ENCODE measurements at places on chromosomes 13 and 19. TPM values are rescaled to one million over a fixed set of nuclear protein-coding genes. Genes with fewer than 3 reads are reported as not detected.

DNA sequence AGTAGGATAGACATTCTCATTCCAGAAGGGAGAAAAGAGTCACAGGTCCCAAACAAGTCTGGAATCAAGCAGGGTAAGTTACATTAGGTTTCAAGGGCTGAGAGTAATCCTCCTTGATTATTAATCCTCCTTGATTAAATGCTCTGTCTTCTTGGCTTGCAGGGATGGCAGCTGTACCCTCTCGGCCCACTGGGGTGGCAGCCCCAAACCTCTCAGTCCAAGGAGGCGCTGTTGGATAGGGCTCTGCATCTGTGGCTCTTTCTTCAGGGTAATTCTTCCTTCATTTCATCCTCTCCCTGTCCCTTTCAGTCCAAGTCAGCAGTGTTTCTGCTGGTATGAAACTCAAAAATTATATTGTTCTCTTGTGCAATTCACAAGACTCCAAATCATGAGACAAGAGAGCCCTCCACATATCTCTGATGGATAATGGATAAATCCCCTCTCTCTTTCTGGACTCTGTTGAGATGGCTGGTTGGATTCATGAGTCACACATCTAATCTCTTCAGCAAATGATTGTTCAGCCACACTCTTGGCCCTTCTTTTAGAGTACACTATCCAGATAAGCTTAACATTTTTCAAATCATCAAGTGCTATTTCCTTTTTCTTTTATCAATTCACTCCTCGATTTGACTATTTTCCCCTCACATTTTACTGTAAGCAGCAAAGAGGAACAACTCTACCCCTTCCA is 323.7 kb upstream of the HTR2A start:
- no peak overlapping the region for H3K4me3 ChIP-seq
- H3K4me1 ChIP-seq = no peaks in the 10 kb centered on the region
- H3K27ac ChIP-seq = no peak overlapping the region
- no peaks in the 10 kb centered on the region for H3K27me3 ChIP-seq
- no peak for DNase-seq
- no peaks in the 10 kb centered on the region for H3K36me3 ChIP-seq

GRCh38 chr19:48121909-48122371 is 11.3 kb upstream of the PLA2G4C start:
- H3K4me3 ChIP-seq = no peak overlapping the region
- no peak for DNase-seq
- peak overlapping the region; percentile 33 for H3K27ac ChIP-seq
- no peaks in the 10 kb centered on the region for H3K4me1 ChIP-seq
- H3K36me3 ChIP-seq = no peaks in the 10 kb centered on the region

DNA sequence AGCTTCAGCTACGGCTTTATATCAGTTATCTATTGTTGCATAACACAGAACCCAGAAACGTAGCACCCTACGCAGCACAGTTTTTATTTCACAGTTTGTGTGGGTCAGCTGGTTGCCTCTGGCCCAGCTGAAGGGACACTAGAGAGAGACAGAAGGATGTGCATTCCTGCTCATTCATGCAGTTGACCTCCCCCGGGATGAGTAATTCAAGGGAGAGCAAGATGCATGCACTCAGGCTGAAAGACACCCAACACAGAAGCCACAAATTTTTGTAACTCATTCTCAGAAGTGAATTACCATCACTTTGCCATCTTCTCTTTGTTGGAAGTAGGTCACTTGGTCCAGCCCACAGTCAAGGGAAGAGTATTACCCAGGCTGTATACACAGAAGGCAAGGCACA is 89.5 kb downstream of the EFNB2 start:
- no peaks in the 10 kb centered on the region for H3K27me3 ChIP-seq
- peak; percentile 86 for DNase-seq
- no peak overlapping the region for H3K27ac ChIP-seq
- H3K4me1 ChIP-seq = no peaks in the 10 kb centered on the region
- no peaks in the 10 kb centered on the region for H3K36me3 ChIP-seq

DNA sequence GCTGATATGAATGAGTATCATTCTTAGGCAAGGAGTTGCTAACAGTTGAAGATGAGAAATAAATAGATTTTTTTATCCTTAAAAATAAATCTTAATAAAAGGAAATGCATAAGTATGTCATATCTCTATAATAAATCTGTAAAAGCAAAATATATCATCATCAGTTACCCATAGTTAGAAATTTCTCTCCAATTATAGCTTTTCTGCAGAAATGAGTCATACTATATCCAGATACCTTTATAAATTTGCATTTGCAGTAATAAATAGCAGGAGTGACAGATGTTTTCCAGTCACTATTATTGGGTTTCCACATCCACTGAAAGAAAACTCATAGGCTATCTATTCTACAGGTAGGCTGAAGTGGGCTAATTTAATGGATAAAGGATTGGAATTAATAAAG is 829.8 kb downstream of the PCDH9 start:
- no peaks in the 10 kb centered on the region for H3K27me3 ChIP-seq
- H3K4me1 ChIP-seq = no peaks in the 10 kb centered on the region
- no peaks in the 10 kb centered on the region for H3K36me3 ChIP-seq
- no peak overlapping the region for H3K4me3 ChIP-seq
- no peak overlapping the region for H3K27ac ChIP-seq

DNA sequence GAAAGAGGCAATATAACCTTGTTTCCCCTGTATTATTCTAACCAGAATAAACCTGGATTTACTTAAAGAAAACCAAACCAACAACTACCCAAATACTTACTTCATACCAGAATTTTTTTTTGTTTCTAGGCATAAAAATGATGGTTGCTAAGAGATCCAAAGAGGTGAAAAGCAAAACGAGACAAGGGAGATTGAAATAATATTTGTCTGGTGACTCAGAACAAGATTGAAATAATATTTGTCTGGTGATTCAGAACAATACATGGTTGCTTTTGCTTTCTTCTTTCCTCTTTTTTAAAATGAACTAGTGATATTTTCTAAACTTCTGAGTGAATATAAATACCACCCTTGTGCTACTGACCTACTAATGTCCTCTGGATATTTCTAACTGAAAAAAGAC is 592.9 kb downstream of the KCTD12 start:
- no peak overlapping the region for H3K4me3 ChIP-seq

GRCh38 chr13:103386341-103386740 is 320.1 kb upstream of the SLC10A2 start:
- no peaks in the 10 kb centered on the region for H3K27me3 ChIP-seq
- H3K4me3 ChIP-seq = no peak overlapping the region
- H3K27ac ChIP-seq = no peak overlapping the region
- H3K4me1 ChIP-seq = no peaks in the 10 kb centered on the region

DNA sequence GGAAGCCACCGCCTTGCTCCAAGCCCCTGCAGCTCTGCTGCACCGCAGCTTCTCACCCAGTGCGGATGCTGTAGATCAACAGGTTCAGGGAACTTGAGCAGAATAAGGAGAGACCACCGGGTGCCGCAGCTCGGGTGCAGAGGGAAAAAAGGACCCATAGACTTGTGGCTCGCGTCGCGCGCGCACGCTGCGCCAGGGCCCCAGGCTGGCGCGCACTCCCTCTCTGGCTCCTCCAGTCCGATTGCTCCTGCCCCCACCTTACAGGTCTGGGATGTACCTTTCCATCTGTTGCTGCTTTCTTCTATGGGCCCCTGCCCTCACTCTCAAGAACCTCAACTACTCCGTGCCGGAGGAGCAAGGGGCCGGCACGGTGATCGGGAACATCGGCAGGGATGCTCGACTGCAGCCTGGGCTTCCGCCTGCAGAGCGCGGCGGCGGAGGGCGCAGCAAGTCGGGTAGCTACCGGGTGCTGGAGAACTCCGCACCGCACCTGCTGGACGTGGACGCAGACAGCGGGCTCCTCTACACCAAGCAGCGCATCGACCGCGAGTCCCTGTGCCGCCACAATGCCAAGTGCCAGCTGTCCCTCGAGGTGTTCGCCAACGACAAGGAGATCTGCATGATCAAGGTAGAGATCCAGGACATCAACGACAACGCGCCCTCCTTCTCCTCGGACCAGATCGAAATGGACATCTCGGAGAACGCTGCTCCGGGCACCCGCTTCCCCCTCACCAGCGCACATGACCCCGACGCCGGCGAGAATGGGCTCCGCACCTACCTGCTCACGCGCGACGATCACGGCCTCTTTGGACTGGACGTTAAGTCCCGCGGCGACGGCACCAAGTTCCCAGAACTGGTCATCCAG is 964 bp downstream of the PCDH17 start:
- peaks cover 13% of the 10 kb centered on the region for H3K4me1 ChIP-seq
- peak overlapping the region; percentile 59 for H3K27ac ChIP-seq
- no peaks in the 10 kb centered on the region for H3K36me3 ChIP-seq

DNA sequence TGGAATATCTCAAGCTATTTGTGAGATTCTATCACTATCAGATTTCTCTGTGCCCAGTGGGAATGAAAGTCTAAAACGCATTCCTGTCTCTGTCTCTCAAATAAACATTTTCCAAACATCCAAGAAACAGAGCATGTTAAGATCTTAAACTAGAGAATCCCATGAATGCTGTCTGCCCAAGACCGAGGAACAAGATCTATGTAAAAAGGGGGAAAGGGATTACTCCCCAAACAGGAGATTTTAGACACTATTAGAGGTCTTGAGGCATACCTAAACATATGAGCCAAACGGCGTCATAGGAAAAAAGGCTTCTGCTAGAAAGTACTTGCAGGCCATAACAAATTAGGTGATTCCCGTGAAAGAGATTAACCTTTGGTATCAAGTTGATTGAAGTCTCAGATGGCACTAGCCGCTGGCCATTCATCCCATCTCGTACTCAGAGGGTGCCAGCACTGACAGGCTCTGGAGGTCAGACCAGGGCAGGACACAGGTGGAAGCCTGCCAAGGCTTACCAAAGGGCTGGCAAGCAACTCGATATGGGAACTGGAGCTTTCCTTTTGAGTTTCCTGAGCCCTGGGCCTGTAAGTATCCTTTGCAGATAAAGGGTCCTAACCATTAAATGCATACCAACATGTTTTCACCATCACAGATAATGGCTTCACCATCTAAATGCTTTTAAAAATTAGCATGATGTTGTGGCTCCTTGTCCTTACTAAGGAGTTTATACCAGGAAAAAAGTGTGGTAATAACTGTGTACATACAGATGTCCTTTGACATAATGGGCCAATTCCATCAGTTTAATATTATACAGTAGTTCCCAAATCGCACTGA is 225.2 kb downstream of the FOXO1 start:
- DNase-seq = no peak
- no peaks in the 10 kb centered on the region for H3K36me3 ChIP-seq
- H3K27me3 ChIP-seq = no peaks in the 10 kb centered on the region
- no peaks in the 10 kb centered on the region for H3K4me1 ChIP-seq

DNA sequence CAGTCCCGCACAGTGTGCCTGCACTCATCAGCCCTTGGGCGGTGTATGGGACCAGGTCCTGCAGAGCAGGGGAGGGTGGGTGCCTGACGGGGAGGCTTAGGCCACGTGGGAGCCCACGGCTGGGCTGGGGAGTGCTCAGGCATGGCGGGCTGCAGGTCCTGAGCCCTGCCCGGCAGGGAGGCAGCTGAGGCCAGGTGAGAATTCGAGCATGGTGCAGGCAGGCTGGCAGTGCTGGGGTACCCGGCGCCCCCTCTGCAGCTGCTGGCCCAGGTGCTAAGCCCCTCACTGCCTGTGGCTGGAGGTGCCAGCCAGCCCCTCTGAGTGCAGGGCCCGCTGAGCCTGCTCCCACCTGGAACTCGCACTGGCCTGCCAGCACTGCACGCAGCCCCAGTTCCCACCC is 630.9 kb upstream of the PCDH20 start:
- no peak overlapping the region for H3K27ac ChIP-seq
- no peaks in the 10 kb centered on the region for H3K36me3 ChIP-seq
- DNase-seq = no peak
- H3K27me3 ChIP-seq = no peaks in the 10 kb centered on the region

DNA sequence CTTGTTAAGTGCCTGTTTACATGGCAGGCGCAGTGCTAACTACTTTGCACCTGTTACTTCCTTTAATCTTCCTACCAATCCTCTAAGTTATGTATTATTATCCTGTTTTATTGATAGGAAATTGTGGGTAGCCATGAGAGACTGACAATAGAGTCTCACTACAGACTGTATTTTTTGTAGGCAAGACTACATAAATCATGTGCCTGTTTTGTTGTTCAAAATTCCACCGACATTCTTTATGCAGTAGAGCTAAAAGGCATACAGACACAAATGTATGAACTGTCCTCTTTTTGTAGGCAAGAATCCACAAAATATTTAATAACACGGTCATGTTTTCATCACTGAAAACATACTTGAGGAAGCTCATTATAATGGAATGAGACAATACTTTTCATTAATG is 205.5 kb downstream of the NALCN start:
- H3K4me1 ChIP-seq = no peaks in the 10 kb centered on the region
- DNase-seq = no peak
- no peaks in the 10 kb centered on the region for H3K27me3 ChIP-seq
- H3K27ac ChIP-seq = no peak overlapping the region
- no peaks in the 10 kb centered on the region for H3K36me3 ChIP-seq

DNA sequence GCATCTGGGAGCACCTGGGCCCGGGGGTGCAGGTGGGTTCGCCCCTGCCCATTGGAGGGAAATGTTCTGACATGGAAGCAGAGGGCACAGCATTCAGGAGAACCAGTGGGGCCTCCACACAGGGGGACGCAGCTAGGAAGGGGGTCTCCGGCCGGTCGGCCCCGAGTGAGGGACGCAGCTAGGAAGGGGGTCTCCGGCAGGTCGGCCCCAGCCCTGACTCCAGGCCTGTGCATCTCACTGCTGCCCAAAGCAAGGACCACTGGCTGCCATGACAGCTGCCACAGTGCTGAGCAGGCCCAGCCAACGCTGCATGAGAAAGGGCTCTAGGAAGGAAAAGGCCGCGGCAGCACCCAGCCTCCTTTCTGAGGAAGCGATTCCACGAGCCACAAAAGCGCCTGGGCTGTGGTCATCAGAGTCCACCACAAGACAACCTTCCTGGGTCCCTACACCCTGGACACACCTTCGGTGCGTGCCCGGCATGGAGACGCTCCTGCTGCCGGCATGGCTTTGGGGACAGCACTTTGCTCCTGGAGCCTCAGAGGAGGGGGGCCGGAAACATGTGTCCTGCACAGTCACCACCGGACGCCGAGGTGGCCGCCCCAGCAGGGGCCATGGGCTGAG is 9.7 kb downstream of the RASA3 start:
- H3K36me3 ChIP-seq = no peaks in the 10 kb centered on the region
- DNase-seq = no peak
- H3K27ac ChIP-seq = no peak overlapping the region
- no peaks in the 10 kb centered on the region for H3K27me3 ChIP-seq
- H3K4me1 ChIP-seq = peaks cover 18% of the 10 kb centered on the region

GRCh38 chr13:33381906-33382305 is 96.4 kb upstream of the STARD13 start:
- no peaks in the 10 kb centered on the region for H3K4me1 ChIP-seq
- H3K4me3 ChIP-seq = no peak overlapping the region
- no peak overlapping the region for H3K27ac ChIP-seq
- peak; percentile 53 for DNase-seq

The PSMD8 gene
- 126 TPM for total RNA-seq

The GZMM gene
- 2.8 TPM for total RNA-seq

The FUT2 gene
- total RNA-seq = 5.8 TPM

The CRX gene
- total RNA-seq = not detected

The PGLYRP1 gene
- total RNA-seq = not detected
